ENCODE measurements at places on chromosomes 2 and 18.

DNA sequence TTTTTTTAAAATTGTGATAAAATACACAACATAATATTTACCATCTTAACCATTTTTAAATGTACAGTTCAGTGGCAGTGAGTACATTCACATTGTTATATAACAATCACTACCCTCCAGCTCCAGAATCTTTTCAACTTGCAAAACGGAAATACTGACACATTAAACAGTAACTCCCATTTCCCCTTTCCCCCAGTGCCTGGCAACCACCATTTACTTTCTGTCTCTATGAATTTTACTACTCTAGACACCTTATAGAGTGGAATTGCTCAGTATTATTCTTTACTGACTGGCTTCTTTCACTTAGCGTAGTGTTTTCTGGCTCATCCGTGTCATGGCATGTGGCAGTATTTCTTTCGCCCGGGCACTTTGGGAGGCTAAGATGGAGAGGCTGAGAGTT, 32.6 kb downstream of the FASTKD2 start:
- no peak for DNase-seq

DNA sequence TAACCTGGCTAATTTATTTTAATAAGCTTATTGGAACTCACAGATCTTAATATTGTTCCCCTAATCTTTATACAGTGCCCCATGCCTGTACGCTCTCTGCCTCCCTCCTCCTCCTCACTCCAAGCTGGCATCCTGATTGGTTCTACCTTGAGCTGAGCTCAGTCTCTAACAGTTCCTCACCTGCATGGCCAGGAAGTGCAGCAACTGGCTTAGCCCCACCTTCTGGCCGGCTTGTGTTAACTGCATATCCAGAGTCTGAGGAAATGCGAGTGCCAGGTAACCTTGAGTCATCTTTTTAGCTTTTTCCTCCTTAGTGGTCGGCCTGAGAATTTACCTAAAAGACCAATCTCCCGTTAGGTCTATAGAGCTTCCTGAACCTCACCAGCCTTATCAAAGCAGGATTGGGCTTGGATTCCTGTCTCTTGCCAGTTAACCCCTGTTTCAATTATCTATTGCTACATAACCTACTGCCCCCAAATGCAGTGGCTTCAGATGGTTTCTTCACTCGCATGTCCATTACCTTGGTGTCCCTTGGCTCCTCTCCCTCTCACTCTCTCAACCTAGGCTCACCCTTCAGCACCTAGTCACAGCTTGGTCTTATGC, 89.5 kb upstream of the STK39 start:
- DNase-seq = no peak

DNA sequence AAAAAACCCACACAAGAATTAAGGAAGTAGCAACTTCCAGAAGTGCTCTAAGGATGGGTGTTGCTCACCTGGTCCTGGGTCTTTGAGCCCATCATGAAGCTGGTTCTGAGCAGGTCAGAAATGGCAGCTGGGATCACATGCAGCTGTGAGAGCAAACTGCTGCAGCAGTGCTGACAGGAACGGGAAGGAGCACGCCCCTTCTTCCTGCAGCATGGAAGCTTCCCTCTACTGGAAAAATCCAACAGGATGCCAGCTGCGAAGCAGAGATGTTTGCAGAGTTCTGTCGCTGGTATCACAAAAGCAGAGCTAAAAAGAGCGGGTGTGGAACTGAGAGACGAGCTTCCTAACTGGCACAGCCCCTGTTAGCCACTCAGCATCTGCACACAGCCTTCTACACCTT, 33.7 kb downstream of the EIF4E2 start:
- no peak for DNase-seq

DNA sequence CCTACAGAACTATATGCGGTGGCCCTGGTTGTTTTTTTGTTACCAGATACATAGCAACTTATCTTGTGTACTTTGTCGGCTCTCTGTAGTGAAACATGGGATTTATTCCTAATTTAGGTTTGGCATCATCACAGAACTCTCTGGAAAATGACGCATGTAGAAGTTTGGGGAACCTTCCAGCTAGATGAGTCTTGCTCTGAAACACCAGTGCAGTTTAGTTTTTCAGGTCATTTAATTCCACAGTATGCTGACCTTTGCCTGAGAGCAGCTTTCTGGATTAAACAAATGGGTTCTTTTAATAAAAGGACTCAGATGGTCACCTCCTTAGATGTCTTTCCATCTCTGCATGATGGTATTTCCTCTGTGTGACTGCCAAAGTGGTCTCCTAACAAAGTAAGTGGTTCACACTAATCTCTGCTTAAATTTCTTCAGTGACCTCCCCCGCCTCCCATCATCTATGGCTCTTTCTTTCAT, 39.9 kb downstream of the MYO3B start:
- no peak for DNase-seq

- DNase-seq = no peak
These were observed 58.4 kb downstream of the WDSUB1 start for GRCh38 chr2:159228081-159228581.

DNA sequence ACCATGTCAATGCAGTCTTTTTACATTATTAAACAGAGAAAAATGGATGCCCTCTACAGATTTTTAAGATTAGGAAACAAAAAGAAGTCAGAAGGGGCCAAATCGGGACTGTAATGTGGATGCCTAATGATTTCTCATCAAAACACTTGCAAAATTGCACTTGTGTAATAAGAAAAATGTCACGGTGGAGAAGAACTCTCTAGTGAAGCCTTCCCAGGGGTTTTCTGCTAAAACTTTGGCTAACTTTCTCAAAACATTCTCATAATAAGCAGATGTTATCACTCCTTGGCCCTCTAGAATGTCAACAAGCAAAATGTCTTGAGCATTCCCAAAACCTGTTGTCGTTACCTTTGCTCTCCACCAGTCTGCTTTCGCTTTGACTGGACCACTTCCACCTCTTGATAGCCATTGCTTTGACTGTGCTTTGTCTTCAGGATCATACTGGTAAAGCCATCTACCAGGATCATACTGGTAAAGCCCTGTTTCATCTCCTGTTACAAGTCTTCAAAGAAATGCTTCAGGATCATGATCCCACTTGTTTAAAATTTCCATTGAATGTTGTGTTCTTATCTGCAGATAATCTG, 226.8 kb downstream of the TNS1 start:
- no peak for DNase-seq

DNA sequence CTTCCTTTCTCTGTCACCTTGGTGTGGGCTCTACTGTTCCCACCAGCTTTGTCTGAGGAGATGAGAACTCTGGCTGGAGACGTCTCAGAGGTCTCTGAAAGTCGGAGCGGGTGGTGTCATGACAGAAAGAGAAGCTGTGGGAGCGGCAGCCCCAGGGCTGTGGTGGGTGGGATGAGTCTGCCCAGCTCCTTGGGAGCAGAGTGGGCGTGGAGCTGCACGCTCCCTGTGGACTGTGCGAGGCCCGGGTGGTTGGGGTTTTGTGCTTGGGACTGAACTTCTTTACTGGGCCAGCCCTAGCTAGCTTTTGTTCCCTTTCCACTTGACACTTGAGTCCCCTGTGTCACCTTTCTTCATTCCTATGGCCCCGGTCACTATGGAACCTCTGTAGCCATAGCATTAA, 10.4 kb downstream of the TOGARAM2 start:
- DNase-seq = no peak

- DNase-seq = no peak
These were observed 37.8 kb upstream of the RAB12 start for GRCh38 chr18:8571399-8571798.

DNA sequence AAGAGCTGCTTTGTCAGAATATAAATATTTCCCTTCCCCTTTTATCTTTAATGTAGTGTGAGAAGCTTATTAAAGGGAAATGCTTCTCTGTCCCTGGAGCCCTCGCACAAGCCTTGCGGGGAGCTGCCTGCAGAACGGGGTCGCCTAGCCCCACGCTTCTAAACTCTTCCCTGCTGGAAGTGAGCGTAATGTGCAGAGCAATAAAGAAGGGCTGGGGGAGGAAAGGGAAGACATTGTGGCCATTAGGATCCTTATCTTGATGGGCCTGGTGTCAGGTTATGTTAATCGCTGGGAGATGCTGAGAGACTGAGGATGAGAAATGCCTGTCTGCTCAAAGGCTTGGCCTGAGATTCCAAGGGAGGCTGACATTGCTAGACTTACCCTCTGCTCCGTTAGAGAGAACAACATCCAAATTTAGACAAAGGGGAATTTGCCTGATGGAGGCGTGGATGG, 18.9 kb upstream of the FZD7 start:
- DNase-seq = no peak

DNA sequence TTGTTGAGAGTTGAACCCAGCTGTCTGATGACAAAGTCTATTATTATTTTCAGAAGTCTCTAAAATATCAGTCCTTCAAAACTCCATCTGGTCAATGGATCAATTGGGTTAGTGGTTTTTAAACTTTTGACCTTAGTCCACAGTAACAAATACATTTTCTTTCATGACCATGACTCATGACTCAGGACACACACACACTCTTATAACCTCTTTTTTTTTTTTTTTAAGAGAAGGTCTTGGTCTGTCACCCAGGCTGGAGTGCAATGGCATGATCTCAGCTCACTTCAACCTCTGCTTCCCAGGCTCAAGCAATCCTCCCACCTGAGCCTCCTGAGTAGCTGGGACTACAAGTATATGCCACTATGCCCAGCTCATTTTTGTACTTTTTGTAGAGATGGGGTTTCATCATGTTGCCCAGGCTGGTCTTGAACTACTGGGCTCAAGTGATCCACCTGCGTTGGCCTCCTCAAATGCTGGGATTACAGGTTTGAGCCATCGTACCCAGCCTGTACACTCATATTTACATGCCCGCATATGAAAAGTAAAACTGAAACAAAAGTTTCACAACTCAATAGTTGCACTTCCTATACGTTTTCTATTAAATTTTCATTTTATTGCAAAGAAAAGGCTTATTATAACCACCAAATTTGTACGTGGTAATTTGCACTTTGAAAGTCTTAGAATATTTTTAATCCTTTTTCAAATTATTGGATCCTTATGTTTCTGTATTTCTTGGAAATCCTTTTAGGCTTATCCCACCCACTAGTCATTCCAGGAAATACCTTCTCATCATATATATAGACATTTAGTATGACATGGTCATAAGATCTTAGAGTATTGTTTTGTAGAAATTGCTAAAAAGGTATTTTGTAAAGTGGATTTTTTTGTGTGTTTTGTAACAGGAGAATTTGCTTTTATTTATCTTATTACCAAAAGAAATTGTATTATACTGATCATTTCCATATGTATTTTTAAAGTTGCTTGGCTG, 199.0 kb downstream of the LPIN1 start:
- DNase-seq = no peak

GRCh38 chr2:113124984-113125855, 2.2 kb upstream of the IL1RN start:
- DNase-seq = no peak

DNA sequence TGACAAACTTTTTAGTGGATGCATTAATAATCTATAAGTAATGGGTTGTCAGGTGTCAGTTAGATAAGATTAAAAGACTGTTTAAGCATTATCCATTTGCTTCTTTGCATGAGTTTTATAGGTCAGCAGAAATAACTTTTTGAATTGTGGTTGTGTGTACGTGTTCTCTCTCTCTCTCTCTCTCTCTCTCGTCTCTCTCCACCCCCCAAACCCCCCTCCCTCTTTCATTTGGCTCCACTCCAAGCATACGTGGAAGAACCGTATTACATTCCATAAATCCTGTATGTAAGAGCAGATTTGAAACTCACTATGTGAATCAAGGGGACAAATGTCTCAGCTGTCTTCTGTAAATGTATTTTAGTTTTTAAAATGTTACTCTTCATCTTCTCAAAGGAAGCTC, 120.2 kb downstream of the MEIS1 start:
- DNase-seq = no peak

- no peak for DNase-seq
These were observed 241.5 kb downstream of the SH3RF3 start for GRCh38 chr2:109370399-109371035.

- no peak for DNase-seq
These were observed 137.3 kb downstream of the ZNF804A start for GRCh38 chr2:184735611-184736010.

DNA sequence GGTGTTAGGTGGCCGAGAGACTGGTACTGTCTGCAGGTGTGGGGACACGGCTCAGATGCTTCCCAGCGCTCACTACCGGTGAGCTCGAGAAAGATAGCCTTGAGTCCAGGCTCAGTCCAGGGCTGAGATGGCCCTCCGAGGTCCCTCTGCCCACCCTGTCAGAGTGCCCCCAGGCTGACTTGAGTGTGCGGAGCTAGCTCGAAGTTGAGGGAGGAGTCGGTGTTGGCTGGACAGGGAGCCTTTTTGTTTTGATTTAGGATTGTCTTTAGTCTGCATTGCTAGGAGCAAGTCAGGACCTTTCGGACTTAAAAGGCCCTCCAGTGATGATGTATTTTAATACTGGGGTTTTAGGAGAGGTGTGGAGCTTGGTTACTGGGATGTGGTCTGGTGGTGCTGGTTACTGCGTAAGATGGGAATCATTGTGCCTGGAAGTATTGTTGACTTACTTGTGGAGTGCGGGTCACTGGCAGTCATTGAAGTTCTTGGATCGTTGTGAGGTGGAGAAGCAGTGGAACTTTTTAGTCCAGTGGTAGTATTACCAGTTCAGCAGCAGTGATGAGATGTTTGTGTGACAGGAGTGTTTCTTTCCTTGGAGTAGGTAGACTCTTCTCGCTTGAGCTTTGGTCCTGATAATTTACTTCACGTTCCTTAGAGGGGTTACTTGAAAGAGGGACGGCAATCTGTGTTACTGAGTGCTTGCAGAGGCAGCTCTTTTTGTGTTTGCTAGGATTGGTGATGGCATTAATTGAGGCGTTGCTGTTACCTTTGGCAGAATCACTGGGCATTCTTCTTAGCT, 633 bp downstream of the KIAA1328 start:
- DNase-seq = peak; percentile 61
